ENCODE measurements at places on chromosomes 1 and 21.

GRCh38 chr1:71823708-71824305 lies 458.5 kb downstream of the NEGR1 start:
- DNase-seq, result no peak

- no peak for DNase-seq
Observed at GRCh38 chr1:33244143-33244808, 12.0 kb upstream of the ZNF362 start.

DNA sequence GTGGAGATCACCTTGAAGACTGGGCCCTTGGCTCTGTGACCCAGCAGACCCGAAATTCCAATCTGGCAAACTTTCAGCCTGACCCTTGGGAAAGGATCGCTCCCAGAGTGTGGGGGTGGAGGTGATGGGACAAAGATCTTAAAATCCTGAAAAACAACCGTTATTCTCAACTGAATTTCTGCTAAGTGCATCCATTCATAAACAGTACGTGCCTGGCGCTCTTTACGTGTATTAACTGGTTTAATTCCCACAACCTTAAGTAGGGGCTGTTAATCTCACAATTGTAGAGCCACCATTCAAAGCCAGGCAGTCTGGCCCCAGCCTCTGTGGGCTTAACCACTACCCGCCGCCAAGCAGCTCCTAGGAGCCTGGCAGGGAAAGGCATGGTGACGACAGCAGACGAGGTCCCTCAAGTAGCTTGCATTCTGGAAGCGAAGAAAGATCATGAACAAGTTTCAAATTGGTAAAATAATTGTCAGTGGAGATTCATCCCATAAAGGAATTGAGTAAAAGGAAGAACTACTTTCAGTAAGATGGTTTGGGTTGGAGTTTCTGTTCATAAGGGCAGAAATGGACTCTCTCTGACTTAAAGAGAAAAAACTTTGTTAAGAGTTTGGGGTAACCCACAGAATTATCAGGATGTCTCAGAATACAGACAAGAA lies 11.4 kb upstream of the RGS16 start:
- DNase-seq, result no peak

GRCh38 chr1:180566026-180566425 lies 7.3 kb downstream of the OVAAL start:
- DNase-seq, result no peak

Measured in MM.1S (cell line).